ENCODE measurements at places on chromosomes 7 and 10.

DNA sequence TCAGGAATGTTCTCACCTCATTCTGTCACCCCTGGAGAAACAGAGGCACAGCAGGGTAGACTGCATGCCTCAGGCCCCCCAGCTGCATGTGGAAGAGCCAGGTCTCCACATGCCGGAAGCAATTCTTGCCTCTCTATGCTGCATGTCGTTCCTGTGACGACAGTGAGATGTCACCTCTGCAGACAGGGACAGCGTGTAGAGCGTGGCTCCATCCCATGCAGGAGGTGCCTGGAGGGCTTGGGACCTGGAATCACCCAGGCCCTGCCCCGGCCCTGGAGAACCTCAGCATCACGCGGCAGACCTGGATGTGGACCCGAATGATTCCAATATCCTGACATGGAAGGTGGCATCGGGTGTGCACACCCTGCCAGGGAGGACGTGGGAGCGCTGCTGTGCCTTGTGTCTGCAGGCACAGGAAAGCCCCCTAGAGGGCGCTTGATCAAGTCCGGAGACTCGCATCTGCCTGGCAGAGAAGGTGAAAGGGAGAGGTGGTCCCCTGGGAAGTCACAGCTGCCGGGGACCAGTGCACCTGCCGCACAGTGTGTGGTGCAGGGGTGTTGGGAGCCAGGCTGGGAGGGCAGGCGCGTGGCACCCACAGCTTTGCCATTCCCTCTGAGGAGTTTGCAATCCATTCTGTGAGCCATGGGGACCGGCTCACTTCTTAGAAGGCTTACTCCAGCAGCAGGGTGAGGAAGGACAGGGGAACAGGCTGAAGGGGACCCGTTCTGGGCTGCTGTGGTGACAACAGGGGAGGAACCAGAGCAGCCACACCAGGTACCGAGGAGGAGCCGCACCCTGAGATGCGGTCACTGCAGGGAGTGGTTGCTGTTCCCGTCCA, 45.3 kb upstream of the EN2 start:
- DNase-seq: no peak

- no peak for DNase-seq
Measured at GRCh38 chr7:106768324-106768751, 96.7 kb upstream of the PIK3CG start.

- no peak for DNase-seq
Measured at GRCh38 chr7:48098846-48099245, 9.8 kb downstream of the UPP1 start.

DNA sequence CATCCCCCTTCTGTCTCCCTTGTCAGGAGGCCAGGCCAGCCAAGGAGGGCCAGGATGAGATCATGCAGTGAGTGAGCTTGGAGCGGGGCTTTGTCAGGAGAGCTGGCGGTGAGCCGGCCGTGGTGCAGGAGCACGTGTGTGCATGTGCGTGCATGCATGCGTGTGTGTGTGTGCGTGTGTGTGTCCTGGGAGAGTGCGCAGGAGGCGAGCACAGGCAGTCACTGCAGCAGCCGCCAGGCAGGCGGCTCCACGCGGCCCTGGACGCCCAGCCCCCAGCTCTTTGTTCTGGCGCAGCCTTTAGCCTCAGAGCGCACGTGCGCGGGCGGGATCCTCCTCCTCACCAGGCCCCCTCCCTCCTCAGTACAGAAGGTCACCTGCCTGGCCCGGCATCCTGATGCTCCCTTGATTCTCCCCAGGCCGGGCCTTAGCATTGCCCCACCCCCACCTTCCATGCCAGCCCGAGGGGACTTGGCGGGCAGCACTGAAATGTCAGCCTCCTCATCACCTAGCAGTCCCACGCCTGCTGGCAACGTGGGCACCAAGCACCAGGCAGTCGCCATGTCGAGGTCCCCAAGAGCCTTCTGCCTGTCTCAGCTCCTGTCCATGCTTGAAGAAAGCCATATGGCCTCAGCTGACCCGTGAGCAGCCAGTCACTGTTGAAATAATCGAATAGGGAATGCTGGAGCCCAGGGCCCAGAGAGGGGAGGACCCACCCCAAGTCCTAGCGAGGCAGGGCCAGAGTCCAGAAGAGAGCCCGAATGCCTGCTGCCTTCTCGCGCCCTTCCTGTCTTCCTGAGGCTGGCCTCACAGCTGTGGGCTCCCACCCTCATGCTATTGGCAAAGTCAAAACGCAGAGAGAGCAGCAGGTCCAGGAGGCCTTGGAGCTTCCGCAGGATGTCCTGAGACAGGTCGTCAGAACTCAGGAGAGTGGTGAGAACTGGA, 125.9 kb upstream of the PPIF start:
- no peak for DNase-seq

- DNase-seq: no peak
Measured at GRCh38 chr7:132504852-132505251, 71.4 kb downstream of the PLXNA4 start.

DNA sequence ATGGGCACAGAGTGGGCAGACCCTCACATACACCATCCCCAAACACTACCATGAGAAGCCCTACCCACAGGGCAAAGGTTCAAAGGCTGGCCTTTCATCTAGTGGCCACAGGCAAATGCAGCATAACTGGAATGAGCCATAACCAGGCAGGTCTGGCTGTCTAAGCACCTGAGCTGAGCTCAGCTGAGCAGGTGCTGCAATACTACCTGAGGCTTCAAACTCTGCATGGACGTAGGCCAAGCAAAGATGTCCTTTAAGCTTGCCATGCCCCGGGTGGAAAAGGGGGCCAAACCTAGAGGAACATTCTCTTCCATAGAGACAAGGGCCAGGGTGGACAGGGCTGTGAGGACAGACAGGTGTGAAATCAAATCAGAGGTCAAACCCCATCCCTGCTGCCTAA, 65.3 kb upstream of the CAMK2B start:
- DNase-seq: no peak

DNA sequence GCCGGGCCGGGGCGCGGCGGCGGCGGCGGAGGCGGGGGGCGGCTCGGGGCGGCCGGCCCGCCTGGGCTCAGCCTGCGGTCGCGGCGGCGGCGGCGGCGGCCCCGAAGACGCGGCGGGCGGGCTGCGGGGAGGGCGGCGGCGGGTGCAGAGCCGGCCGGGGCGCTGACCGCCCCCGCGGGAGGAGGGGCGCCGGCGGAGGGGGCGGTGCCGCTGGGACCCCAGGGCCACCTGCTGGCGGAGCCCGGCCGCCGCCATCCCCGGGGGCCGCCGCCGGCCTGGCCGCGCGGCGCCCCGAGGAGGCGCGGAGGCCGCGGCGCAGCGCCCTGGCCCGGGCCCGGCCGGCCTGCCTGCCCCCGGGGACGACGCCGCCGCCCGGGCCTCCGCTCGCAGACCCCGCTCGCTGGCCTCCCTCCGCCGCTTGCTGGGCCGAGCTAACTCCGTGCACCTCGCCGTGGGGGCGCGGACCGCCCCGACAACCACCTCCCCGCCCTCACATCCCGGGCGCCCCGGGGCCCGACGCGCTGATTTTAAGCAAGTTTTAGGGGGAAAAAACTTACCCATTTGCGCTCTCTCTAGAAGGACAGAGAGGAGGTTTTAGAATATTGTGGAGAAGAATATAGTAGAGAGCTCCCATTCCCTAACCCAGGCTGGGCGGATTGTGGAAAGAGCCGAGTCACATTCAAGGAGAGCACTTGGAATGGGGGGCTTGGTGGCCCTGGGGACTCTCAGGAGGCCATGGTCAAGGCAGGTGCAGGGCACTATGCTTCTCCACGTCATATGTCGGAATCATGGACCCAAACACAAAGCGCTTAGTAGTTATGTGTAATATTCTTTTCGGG, at the start of gene BEND7:
Gene BEND7, minus strand, starts transcription at position 140 of the 839 bp plus-strand sequence. CDS start 481 bp downstream, outside the sequence.
- no peak for DNase-seq

DNA sequence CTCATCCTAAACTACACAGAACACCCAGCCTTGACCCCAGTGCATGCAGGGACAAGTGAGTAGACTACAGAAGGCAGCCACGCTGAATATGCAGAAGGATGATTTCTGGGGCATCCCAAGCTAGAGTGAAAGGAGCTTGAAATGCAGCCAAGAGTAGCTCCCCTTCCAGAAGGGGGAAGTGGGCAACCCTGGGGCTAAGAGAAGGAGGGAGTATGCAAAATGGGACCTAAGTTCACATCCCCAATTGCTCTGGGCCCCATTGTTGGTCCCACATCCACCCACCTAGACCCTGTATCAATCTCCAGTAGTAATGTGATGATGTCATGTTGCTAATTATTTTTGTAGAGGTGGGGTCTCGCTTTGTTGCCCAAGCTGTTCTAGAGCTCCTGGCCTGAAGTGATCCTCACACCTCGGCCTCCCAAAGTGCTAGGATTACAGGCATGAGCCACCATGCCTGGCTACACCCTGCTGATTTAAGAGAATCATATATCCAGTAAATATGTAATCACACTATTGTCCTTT, 5.6 kb upstream of the PSTK start:
- DNase-seq: no peak

DNA sequence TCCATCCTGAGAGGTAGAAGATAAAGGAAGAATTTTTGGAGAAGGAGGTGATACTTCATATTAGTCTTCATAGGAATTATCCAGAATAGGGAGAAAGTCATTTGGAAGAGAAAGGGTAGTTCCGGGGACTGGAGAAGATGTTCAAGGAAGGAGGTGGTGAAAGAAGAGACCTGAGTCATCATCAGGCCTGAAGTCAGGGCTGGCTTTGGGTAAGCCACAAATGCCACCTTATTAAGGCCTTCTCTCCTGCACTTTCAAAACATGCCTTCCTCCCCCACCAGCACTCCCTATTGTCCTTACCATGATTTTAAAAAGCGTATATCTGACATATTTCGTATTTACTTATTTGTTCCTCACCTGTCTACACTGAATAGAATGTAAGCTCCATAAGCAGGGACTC, 112.2 kb upstream of the LRGUK start:
- no peak for DNase-seq

DNA sequence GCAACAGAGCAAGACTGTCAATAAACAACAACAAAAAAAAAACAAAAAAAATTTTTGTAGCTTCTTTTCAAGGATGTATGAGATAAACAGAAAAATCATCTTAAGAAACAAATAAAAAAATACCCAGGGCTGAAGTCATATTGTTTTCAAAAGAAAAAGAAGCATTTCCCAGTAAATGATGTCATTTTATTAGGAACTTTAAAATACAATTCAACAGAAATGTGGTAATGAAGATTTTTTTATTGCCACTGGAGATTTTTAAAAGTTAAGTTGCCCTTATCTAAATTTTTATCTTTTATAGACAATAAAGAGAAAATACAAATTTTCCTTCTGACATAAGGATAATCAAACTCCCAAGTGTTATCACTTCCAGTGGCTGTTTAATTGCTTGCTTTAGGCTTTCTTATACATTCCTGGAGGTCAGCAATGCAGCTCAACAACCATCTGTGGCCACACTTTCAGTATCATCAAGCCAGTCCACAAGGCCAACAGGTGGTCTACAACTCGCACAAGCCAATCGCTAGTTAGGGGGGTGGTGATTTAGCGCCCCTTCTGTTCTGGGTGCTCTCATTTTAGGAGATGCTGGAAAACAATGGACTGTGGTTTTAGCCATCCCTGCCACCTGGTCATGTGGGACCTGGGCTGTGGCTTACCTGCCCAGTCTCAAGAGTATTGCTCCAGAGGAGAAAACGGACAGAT, 10.8 kb downstream of the SEPHS1 start:
- no peak for DNase-seq

- DNase-seq: no peak
Measured at GRCh38 chr7:147079921-147080420, 963.4 kb downstream of the CNTNAP2 start.
